ENCODE measurements at places on chromosomes 3 and 15.
A peak's percentile ranks its signal among the peaks of the same experiment; 100 is the strongest.

- no peak overlapping the region for H3K4me3 ChIP-seq
- H3K27ac ChIP-seq: peak overlapping the region; percentile 69
- H3K4me1 ChIP-seq: peaks cover 22% of the 10 kb centered on the region
- H3K36me3 ChIP-seq: peaks cover 30% of the 10 kb centered on the region
- no peak for DNase-seq
Observed at GRCh38 chr3:141441381-141442364, 45.2 kb upstream of the RASA2 start.

DNA sequence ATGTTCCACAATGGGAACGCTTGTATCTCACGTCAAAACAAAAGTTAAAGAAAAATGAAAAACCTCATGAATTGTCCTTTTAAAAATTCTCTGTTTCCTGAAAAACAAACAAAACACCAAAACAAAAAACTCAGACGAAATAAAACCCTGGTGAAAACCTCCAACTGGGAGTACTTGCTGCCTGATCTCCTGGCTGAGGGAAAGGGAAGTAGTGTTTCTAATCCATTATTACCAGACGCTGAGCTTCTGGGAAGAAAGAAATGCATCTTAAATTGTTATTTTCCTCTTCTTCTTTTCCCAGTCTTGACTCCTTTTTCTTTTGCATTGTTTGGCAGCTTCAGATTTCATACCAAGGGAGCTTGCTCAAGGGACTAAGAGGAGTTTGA, 243.2 kb upstream of the RGMA start:
- H3K36me3 ChIP-seq: no peaks in the 10 kb centered on the region
- H3K27me3 ChIP-seq: peaks cover 19% of the 10 kb centered on the region
- H3K27ac ChIP-seq: peak overlapping the region; percentile 44
- H3K4me1 ChIP-seq: peaks cover 21% of the 10 kb centered on the region
- DNase-seq: no peak

DNA sequence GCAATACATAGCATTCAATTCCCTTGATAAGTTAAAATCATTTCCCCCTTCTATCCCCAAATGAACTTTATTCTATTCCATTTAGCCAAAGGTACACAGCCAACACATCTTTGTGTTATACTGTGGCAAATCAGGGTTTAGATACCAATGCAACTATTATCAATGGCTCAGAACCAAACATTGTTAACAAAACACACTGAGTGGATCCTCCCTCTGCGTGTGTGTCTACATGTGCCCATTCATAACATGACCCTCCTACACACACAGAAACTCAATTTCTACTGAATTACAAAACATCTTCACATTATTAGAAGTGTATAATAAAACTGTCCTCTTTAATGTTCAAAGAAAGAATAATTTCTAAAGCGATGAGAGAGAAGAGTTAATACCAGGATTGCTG, 1.3 kb downstream of the TTBK2 start:
- H3K36me3 ChIP-seq: no peaks in the 10 kb centered on the region
- DNase-seq: no peak
- H3K27me3 ChIP-seq: peaks cover 9% of the 10 kb centered on the region

- H3K36me3 ChIP-seq: no peaks in the 10 kb centered on the region
- no peak overlapping the region for H3K4me3 ChIP-seq
- no peak overlapping the region for H3K27ac ChIP-seq
- peaks cover 10% of the 10 kb centered on the region for H3K4me1 ChIP-seq
- H3K27me3 ChIP-seq: no peaks in the 10 kb centered on the region
Observed at GRCh38 chr3:115671761-115672455, 48.6 kb downstream of the GAP43 start.

DNA sequence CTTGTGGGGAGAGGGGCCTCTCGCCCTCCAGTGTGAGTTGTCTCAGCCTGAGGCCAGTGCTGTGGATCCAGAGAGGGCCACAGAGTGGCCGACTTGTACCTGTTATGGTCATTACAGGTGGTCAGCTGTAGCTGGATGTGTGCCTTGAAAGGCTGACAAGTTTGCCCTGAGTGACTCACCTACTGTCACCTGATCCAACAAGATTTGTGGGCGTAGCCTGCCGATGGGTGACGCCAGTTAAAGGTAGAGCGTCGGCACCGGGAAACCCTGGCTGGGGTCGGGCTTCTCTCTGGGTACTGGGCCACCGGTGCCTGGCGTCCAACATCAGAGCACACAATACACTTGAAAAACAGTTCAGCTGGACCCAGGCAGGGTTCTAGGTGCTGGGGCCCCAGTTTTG, 2.8 kb upstream of the ISG20 start:
- no peak for DNase-seq
- peaks cover 14% of the 10 kb centered on the region for H3K36me3 ChIP-seq
- peaks cover 19% of the 10 kb centered on the region for H3K4me1 ChIP-seq
- H3K27ac ChIP-seq: peak overlapping the region; percentile 95

Data from type B pancreatic cell (in vitro differentiated cells).